Glutamatergic neuron (in vitro differentiated cells): ENCODE measurements at places on chromosomes 7 and 10.
A peak's percentile ranks its signal among the peaks of the same experiment; 100 is the strongest.

- peak; percentile 67 for DNase-seq
Measured at GRCh38 chr7:35185908-35186731, 67.8 kb downstream of the TBX20 start.

- no peak for DNase-seq
Measured at GRCh38 chr10:119480667-119481066, 61.9 kb downstream of the RGS10 start.

DNA sequence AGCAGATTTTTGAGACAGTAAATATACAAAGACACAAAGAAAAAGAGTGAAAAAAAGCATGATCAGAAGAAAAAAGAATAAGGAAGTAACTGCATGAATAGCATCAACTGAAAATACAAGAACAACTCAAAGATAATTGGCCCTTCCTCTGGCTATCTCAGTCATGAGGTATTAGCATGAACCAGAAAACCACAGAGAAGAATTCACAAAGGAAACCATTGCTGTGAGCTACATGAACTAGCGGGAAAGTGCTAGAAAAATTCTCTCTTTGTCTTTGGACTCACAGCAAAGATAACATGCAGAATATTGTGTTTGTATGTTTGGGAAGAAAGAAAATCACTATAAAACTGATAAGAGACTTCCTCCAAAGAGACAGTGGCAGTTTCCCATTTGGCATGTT lies 82.9 kb downstream of the SORCS1 start:
- no peak for DNase-seq

GRCh38 chr7:123184271-123184670 lies 15.5 kb downstream of the SLC13A1 start:
- DNase-seq = no peak

- DNase-seq = no peak
Measured at GRCh38 chr10:132837905-132838304, 52.0 kb upstream of the NKX6-2 start.

- DNase-seq = no peak
Measured at GRCh38 chr7:16668978-16669377, 23.0 kb downstream of the BZW2 start.

- DNase-seq = no peak
Measured at GRCh38 chr10:29634764-29635625, at the start of gene SVIL. Gene SVIL, minus strand, starts transcription at chr10:29634971. Its CDS starts 79,913 bp downstream, at chr10:29555058.

- DNase-seq = peak; percentile 65
Measured at GRCh38 chr7:149423449-149424110, 37.3 kb downstream of the ZNF777 start.

DNA sequence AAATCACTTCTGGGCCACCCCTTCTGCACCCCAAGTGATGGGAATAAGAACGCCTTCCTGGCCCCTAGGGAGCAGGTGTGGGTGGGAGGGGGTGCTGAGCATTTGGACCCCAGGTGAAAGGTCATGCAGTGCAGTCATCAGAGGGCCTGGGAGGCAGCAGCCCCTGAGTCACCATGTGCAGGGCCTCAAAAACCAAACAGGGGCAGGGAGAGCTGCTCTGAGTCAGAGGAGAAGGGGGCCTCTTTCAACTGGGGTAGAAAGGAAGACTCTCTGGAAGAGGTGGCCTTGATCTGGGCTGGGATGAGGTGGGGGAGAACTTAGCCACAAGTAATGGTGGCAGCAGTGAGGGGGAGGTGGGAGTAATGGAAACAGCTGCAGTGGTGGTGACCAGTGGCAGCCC lies 164.3 kb downstream of the BUB3 start:
- no peak for DNase-seq

DNA sequence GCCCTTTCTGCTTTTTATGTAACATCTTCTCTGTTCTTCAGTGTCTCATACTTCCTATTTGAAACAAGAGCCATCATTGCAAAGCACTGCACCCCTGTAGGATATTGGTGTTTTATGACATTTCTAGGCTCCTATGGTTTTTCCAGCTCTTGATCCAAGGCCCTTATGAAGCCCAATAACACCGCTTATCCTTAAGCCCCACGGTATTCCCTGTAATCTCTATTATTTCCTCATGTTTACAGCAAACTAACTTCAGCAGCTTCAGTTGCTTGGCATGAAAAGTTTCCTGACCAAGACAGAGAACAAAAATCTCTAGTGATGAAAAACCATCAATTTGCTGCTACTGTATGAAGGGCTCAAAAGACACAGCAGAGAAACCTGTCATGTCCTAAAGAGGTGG lies 34.1 kb upstream of the TES start:
- DNase-seq = no peak

- no peak for DNase-seq
Measured at GRCh38 chr7:121730869-121731268, 142.1 kb upstream of the PTPRZ1 start.

DNA sequence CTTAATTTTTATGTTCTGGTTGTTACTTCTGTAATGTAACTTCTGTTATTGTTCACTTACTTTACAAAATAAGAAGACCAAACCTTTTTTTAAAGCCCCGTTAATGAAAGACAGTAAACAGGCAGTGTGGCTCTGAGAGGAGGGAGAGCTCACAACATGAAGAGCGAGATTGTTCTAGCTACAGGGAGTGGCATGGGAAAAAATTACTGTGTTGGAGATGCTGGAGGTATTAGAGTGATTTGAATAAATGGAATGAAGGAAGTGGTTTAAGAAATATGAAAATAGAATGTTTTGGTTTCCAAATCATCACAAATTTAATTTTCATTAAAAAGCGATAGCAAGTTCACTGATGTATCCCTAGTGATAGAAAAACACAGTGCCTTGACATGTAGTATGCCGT lies 31.8 kb downstream of the REEP3 start:
- DNase-seq = no peak

- DNase-seq = no peak
Measured at GRCh38 chr7:123846217-123846891, 1.4 kb downstream of the HYAL4 start.

GRCh38 chr10:133391761-133392518 lies 2.0 kb upstream of the MTG1 start:
- DNase-seq = no peak

DNA sequence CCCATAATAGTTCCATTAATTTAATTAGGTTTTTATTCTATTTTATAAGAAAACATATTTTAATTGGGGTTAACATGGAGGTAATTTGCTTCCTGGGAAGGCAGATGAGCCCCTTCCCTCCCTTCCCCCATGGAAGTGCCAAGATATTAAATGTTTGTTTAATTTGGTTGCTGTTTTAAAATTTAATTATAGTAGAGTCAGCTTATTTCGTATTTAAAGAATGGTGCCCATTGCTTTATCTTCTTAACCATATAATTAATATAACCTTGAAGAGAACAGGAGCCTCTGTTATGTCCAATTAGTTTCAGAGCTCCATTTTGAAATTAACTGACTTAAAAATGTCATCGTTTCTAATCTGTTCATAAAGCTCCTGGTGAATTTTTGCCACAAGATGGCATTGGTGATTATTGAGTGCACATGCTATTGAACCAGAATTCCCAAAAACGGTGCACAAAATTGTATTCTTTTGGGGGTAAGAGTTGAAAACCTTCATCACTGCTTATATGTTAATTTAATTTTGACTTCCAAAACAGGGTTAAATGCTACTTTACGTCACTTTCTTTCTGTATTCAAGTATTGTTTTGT lies 26.0 kb downstream of the KLHDC10 start:
- no peak for DNase-seq

GRCh38 chr10:24783504-24783903 lies 59.8 kb upstream of the ARHGAP21 start:
- DNase-seq = no peak

GRCh38 chr10:16547973-16548372 lies 26.3 kb upstream of the C1QL3 start:
- DNase-seq = no peak

GRCh38 chr10:49364051-49364450 lies 31.8 kb downstream of the DRGX start:
- no peak for DNase-seq

- DNase-seq = no peak
Measured at GRCh38 chr10:90458054-90458453, 399.8 kb downstream of the HTR7 start.

- no peak for DNase-seq
Measured at GRCh38 chr10:65805993-65806392, 1119.8 kb upstream of the LRRTM3 start.

DNA sequence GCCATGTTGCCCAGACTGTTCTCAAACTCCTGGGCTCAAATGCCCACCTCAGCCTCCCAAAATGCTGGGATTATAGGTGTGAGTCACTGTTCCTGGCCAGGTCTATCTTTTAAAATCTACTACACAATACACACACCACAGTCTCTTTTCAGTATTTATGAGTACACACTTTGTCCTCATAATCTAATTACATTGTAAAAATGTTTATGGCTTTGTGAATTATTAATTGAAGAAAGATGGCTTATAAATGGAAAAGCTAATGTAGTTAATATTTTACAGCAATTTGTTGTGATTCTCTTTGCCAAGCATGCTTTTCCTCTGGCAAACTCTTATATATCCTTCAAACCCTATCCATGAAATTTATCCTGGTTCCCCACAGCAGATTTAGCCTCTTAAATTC lies 22.0 kb downstream of the LAMB4 start:
- DNase-seq = no peak

GRCh38 chr7:25369786-25370185 lies 141.5 kb upstream of the NPVF start:
- no peak for DNase-seq

- DNase-seq = no peak
Measured at GRCh38 chr10:128723631-128724205, 597.5 kb upstream of the MKI67 start.

DNA sequence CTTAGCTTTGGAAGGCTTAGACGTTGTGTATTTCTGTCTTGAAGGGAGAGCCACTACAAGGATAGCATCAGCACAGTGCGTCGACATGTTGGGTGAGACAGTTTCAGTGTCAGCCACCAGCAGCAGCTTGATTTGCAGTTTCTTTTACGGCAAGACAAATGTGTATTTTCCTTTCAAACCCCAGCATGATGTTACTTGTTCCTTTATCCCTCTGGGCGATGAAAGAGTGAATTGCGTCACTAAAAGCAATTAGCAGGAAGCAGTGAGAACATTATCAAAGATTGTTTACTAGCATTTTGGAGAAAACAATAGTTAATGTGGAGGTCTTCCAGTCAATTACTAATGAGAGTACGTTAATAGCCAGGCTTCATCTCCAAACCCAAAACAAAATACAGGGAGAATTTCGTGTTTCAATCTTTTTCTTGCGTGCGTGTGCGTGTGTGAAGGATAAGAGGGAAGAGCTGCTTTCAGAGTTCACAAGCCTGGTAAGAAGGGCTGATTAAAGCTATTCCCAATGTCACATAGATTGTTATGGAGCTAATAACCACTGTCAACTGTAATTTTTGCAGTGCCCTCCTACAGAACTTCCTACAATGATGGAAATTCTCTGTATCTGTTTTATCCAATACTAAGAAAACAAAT lies 157.1 kb upstream of the AOAH start:
- no peak for DNase-seq

DNA sequence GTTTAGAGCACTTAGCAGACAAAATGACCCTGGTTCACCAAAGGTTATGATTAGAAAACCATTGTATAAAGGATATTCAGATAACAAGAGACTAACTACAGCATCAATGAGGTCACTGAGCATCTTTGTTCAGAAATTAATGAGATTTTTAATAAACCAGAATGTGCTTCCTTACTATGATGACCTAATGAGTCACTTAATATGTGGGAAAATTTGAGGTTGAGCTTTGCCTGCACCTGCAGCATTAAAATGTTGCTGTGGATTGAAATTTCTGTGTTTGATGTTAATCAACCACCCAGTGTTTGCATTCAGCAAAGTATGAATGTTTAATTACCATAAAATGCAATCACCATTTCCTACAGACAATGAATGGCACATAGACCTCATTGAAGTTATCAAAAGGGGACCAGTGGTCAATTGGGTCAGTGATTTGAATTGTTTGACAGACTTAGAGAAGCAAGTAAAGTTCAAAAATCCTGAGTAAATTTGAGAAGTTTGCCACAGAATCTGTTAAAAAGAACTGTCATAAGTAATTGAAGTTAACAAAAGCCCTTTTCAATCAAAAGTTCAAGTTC lies 45.8 kb downstream of the EXOC6 start:
- no peak for DNase-seq

- no peak for DNase-seq
Measured at GRCh38 chr10:44173608-44173894, 211.3 kb downstream of the CXCL12 start.

GRCh38 chr10:84184517-84184916 lies 9.8 kb upstream of the CDHR1 start:
- DNase-seq = no peak

DNA sequence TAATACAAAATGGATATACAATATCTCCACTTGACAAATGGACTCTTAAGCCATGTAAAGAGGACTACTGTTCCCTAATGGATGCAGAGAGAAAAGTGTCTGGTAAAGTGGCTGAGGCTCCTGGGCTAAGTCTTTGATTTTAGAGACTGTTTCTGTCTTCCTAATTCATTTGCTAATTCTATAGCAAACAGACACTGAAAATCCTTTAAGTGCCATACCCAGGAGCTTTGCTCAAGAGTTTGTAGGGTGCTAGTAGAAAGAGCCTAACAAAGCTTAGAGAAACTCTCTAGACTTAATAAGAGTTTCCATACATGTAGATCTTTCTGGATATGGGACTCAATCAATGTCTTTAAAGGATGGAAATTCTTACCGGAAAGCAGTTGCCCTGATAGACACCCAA lies 16.7 kb downstream of the CEP55 start:
- no peak for DNase-seq

DNA sequence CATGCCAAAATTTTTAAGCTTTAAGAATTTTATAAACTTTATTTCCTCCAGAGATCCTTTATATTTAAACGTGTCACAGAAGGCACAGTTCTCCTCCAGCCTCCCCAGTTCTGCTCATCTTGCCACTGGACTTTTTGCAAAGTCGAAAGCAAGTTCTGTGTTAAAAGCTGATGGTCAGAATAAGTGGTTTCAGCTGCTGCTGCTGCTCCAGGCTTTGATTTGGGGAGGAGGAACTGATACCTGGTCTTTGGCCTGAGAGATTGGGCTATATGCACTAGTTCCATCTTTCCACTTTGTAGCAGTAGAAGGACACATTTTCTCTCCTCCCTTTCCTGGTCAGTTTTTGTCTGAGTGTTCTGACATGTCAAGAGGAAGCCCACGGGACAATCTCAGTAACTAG lies 435.9 kb upstream of the PHF14 start:
- no peak for DNase-seq

DNA sequence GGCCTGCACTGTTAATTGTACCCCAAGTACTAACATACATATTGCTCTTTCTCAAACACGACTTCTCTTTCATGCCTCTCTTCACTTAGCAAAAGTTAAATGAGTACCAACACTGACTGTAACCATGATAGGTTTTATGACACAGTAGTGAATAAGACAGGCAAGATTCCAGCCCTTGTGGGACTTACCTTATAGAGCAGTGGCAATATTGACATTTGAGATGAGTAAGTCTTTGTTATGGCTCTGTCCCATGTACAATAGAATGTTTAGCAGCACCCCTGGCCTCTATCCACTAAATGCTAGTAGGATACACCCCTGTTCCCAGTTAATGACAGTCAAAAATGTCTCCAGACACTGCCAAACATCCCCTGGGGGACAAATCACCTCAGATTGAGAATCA lies 11.9 kb upstream of the COL1A2 start:
- DNase-seq = no peak

- DNase-seq = no peak
Measured at GRCh38 chr7:35776686-35777085, 24.2 kb upstream of the SEPTIN7 start.

DNA sequence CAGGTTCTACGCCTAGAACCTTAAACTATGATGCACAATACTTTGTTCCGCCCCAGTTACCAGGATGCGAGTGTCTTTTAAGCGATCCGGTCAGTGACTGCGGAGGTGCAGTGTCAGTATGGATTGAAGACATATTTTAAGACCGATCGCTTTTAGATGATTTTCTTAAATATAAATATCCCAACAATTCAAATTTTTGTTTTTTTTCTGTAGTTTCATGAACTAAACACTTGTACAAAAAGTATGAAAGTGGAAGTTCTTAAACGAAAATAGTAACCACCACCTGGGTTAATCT lies 835 bp downstream of the COMMD3 start:
- no peak for DNase-seq
